ENCODE measurements at places on chromosomes 5 and 9. TPM values are rescaled to one million over a fixed set of nuclear protein-coding genes. Genes with fewer than 3 reads are reported as not detected.

ORM2 gene
- total RNA-seq: not detected

IFNA13 gene
- not detected for total RNA-seq

SET gene
- total RNA-seq: 1,027 TPM

CDKN2B-AS1 gene
- total RNA-seq: 0.58 TPM

S1PR3 gene
- total RNA-seq: 0.80 TPM

- no peak for DNase-seq
- no peak overlapping the region for H3K27ac ChIP-seq
- H3K27me3 ChIP-seq: no peaks in the 10 kb centered on the region
- H3K4me3 ChIP-seq: no peak overlapping the region
- no peaks in the 10 kb centered on the region for H3K36me3 ChIP-seq
Measured at GRCh38 chr5:169291877-169292276, 9.1 kb downstream of the SLIT3 start.

GRCh38 chr9:115210699-115211098 is 92.7 kb upstream of the TNC start:
- no peak overlapping the region for H3K4me3 ChIP-seq
- no peaks in the 10 kb centered on the region for H3K4me1 ChIP-seq
- H3K27ac ChIP-seq: no peak overlapping the region
- no peak for DNase-seq

GRCh38 chr5:175849153-175849552 is 22.2 kb upstream of the CPLX2 start:
- no peak for DNase-seq
- H3K27ac ChIP-seq: no peak overlapping the region
- no peaks in the 10 kb centered on the region for H3K27me3 ChIP-seq

- H3K4me1 ChIP-seq: no peaks in the 10 kb centered on the region
- H3K4me3 ChIP-seq: no peak overlapping the region
- H3K27ac ChIP-seq: no peak overlapping the region
- no peaks in the 10 kb centered on the region for H3K36me3 ChIP-seq
Measured at GRCh38 chr9:8643464-8643863, 843.9 kb upstream of the DMAC1 start.

DNA sequence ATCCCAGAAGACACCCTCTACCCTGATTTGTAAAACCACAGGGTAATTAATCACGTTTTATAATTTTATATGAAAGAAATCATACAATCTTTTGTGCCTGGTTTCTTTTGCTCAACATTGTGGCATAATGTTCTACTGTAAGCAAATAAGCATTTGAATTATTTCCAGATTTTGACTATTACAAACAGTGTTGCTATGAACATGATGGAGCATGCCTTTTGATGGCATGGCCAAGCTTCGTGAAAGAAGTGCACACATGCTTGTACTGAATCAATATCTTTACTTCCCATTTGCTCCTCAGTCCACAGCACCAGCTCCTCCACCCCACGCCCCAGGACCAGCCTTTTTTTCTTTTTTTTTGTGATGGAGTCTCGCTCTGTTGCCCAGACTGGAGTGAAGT is 29.9 kb downstream of the ACSL6 start:
- H3K27me3 ChIP-seq: no peaks in the 10 kb centered on the region
- no peak for DNase-seq
- H3K4me1 ChIP-seq: peaks cover 12% of the 10 kb centered on the region
- H3K27ac ChIP-seq: no peak overlapping the region
- H3K4me3 ChIP-seq: no peak overlapping the region

GRCh38 chr9:28456861-28457260 is 883.6 kb upstream of the C9orf72 start:
- no peak for DNase-seq
- no peaks in the 10 kb centered on the region for H3K27me3 ChIP-seq
- no peak overlapping the region for H3K27ac ChIP-seq

Measured in CD8-positive, alpha-beta memory T cell (primary cell).